ENCODE measurements at places on chromosomes 16 and 17. TPM values are rescaled to one million over a fixed set of nuclear protein-coding genes. Genes with fewer than 3 reads are reported as not detected.
A peak's percentile ranks its signal among the peaks of the same experiment; 100 is the strongest.

Gene TM4SF5
- total RNA-seq: not detected

DNA sequence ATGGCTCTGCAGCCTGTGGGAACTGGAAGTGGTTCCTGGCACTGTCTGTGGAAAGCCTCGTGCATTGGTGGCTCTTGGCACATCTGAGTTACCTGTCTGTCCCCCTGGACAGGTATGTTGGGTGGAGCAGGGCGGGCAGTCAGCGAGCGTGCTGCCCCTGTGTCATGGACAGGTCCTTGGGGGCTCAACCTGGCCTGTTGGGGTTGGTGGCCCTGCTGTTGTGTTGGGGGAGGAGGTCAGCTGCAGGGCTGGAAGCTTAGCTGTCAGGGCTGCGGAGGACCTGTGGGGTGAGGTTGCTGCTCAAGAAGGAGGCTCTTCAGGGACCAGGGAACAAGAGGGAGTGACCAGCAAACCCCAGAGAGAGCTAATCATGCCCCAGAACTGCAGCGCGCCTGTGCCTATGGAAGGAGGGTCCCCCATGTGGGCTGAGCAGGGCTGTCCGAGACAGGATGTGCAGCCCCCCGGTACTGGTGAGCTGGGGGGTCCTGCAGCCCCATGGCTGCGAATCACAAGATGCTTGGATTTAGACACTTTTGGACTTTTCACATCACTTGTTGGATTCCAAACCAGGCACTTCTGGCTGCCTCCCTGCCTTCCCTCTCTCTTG, 7.2 kb downstream of the NKD1 start:
- DNase-seq: no peak

DNA sequence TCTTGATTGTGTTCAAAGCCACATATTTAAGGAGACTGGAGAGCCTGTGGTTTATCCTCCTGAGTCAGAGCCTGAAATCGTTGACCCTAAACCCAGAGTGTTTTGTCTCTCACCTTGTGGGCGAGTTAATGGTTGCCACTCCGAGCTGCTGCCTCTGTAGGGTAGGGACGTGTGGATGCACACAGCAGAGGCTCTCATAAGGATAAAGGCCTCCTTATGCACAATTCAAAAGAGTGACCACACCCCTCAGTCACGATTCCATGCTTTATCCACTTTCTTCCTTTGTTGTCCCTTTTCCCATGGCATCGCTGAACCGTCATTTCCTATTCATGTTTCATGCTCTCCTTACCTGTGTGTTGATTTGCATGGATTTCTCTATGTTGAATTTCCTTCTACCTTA, 805.0 kb upstream of the RBFOX1 start:
- no peak for DNase-seq

GRCh38 chr17:21245639-21246084, 7.5 kb downstream of the NATD1 start:
- no peak for DNase-seq

Gene SLC16A5
- total RNA-seq: 77.7 TPM

- no peak for DNase-seq
Observed at GRCh38 chr17:81685108-81685507, 1.3 kb downstream of the HGS start.

DNA sequence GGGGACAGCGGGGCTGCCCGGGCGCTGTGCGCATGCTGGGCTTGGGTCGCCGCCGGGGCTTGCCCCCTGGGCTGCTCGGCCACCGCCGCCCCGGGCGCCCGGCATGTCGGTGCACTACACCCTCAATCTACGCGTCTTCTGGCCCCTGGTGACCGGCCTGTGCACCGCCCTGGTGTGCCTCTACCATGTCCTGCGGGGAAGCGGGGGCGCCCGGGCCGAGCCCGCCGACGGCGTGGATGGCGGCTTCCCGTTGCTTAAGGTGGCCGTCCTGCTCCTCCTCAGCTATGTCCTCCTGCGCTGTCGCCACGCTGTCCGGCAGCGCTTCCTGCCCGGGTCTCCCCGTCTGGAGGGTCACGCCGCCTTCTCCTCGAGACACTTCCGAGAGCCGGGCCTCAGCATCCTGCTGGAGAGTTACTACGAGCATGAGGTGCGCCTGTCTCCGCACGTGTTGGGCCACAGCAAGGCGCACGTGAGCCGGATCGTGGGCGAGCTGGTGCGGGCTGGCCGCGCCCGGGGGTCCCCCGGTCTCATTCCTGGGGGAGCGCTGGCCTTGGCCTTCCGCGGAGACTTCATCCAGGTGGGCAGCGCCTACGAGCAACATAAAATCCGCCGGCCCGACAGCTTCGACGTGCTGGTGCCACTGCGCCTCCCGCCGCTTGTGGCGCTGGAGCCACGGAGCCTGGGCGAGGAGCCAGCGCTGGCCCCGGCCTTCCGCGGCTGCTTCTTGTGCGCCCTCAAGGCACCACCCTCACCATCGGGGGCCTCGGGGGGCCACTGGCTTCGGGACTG, 789 bp downstream of the ITPRIPL2 start:
- peak; percentile 71 for DNase-seq

GRCh38 chr17:58228679-58229078, 9.6 kb upstream of the MKS1 start:
- no peak for DNase-seq

DNA sequence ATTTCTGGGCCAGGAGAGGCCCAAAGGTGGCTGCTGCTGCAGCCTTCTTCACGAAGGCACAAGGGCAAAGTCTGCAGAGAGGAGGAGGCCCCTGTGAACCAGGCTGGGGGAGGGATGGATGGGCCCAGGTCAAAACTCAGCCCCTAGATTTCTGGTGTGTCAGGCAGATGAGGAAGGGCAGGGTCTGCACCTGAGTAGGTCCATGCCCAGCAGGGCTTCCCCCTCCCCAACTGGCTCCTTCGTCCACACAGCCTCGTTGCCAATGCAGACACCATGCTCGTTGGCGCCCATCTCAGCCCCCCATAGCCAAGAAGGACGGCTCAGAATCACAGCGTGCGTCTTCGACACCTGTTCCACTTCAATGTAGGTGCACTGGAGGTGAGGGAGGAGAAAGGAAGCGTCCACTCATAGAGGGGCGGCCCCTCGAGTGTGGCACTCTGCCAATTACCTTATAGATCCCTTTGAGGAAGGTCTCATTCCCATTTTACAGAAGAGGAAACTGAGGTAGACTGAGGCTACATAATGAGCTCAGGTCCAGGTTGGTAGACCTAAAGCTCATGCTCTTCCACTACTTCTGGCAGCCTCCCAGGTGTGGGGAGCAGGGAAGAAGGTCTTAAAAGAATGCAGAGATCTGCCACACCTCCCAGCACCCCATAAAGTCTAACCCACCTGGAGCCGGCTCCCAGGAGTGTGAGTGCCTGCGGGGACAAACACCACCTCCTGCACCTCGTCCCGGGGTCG, 902 bp downstream of the SCRN2 start:
- no peak for DNase-seq

DNA sequence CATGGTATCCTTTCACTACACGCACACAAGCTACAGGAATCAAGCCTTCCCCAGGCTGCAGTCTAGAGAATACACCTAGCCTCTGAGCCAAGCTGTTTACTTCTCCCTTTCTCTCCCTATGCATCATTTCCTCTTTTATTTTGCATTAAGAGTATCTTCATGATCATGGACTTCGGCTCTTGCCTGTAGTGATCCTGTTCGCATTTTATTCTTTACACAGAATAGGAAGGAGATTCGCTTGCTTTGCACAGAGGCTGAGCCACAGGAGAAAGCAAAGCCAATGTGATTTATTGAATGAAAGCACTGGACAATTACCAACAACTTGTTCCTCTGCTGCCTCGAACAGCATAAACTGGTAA, 172.7 kb downstream of the ANKFN1 start:
- DNase-seq: no peak

DNA sequence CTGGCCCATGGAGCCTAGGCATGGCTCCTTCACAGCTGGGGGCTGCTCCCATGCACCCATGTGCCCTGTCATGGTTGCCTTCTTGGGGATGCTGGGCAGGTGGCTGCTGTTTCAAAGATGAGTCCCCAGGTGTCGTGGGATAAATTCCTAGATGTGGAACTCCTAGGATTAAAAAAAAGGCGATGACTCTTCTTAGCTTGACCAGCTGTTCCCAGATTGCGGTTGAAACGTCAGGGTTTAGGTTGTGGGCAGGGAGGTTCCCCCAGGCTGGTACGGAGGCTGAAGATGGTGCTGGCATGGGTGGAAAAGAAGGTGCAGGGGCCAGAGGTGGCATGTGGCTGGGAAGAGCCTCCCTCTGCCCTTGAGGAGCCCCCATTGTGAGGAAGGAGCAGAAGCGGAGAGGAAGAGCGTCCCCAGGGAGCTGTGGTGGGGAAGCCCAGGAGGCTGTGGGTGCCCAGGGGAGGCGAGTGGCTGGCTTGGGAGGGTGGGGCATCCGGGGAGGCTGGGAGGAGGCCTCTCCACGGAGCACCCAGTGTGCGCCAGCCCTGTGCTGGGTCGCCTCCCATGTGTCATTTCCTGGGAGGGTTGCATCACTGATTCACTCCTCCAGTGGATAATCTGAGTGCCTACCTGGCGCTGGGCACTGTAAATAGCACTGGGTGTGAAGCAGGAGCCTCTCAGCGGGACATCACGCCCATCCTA, 7.5 kb upstream of the KCNJ12 start:
- no peak for DNase-seq

DNA sequence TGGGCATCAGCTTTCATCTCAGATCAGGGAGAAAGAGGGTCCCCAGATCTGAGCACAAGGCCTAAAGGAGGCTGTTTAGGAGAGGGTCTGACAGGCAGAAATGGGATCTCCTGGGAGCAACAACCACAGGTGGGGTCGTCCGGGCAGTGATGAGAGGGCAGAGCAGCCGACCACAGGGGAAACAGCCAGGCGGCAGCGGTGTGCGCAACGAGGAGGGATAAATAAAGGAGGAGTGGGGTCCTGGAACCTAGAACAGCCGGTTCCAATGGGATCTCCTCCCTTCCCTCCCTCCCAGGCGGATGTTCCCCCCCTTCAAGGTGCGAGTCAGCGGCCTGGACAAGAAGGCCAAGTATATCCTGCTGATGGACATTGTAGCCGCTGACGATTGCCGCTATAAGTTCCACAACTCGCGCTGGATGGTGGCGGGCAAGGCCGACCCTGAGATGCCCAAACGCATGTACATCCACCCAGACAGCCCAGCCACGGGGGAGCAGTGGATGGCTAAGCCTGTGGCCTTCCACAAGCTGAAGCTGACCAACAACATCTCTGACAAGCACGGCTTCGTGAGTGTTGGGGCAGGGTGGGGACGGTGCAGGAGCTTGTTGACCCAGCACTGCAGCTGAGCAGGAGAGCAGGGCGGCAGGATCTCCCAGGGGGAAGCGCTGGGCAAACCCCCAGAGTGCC, 1.9 kb downstream of the TBX2 start:
- DNase-seq: no peak

Gene CLEC18C
- 0.96 TPM for total RNA-seq

DNA sequence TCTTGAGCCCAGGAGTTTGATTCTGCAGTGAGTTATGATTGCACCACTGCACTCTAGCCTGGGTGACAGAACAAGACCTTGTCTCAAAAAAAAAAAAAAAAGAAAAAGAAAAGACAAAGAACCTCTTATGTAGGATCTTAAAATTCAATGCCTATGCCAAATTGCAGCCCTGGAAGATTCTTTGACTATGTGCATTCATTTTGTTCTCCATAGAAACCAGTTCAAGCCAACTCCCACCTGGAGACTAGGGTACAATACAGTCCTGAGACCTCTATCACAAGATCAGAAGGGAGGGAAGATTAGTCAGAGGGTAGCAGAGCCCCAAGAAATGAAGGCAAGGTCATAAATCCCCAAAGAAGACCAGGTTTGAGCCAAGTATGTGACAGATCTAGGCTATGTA, 90.6 kb upstream of the HAS3 start:
- no peak for DNase-seq

Gene KRTAP4-1
- not detected for total RNA-seq

DNA sequence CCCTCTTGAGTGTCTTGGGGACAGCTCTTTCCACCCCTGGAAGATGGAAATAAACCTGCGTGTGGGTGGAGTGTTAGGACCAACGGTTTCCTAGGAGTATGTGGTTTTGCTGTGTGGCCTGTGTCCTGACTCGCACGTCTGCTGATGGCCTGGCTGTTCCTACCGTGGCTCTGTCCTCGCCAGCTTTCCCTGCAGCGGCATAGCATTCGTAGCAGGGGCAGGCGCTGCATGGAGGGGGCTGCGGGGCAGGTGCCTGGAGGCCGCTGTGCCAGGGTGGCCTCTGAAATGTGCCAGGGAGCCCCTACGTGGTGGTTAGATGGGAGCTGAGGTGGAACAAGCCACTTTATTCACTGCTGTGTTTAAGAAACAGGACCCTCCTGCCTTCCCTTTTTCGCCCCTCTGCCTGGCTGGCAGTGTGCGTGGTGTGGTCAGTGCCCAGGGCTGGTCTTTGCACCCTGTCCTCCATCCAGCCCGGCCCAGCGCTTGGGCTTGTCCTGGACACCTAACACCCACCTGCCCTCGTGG, 10.6 kb downstream of the SLC16A3 start:
- DNase-seq: no peak

- DNase-seq: no peak
Observed at GRCh38 chr17:4986403-4986802, 1.1 kb downstream of the CAMTA2 start.

GRCh38 chr17:67461228-67461780, 84.2 kb downstream of the PITPNC1 start:
- no peak for DNase-seq

Gene TBC1D3C
- not detected for total RNA-seq

DNA sequence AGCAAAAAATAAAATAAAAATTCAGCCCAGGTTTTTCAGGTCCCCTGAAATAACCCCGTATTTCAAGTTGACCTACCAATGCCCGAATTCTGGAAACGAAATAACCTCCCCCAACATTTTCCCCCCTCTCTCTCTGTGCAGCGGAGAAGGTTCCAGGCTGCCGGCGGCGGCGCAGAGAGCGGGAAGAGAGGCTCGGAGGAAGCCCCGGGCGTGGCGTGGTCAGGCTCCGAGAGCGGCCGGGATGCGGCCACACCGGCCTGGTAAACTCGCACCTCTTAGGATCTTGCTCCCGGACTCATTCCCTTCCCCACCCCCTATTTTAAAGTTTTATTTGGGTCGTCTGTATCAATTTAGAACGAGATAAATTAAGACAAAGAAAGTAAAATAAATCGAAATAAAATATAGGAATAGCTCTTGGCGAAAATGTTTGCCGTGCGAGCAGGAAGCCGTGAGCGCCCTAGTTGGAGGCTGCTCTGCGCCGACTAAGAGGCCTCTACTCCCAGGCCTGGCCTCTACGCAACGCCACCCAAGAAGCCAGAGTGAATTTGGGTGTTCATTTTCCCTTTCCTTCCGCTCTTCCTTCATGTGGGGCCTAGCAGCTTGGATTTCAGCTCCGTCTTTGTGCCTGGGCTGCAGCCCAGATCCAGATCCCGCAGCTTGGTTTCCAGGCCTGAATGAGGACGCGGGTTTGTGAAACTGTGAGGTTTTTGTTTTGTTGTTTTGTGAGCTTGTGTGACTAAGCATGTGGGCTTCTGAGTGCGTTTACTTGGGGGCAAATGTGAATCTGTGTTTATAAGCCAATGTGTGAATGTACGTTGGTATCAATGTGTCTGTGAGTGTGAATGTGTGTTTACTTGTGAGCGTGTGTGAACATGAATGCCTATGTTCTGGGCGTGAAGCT, 1.5 kb upstream of the HOXB6 start:
- no peak for DNase-seq

DNA sequence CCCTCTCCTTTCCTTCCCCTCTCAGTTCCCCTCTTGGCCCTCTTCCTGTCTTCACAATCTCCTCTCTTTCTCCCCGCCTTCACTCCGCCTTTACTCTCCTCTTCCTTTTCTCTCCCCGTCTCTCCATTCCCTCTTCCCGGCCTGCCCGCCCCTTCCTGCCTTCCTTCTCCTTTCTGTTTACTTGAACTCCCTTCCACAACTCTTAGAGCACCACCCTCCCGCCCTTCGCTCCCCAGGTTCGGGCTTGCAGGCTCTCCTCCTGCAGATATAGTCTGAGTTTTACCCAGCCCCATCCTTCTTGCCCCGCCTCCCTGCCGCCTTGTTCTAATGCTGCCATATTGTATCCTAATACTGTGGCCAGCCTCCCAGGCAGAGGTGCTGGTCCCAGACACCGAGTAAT, 201.5 kb upstream of the N4BP1 start:
- no peak for DNase-seq

Gene SYNGR3
- 0.86 TPM for total RNA-seq
